Stomach (tissue), 19 donors: ENCODE measurements at places on chromosomes 7 and 10.

DNA sequence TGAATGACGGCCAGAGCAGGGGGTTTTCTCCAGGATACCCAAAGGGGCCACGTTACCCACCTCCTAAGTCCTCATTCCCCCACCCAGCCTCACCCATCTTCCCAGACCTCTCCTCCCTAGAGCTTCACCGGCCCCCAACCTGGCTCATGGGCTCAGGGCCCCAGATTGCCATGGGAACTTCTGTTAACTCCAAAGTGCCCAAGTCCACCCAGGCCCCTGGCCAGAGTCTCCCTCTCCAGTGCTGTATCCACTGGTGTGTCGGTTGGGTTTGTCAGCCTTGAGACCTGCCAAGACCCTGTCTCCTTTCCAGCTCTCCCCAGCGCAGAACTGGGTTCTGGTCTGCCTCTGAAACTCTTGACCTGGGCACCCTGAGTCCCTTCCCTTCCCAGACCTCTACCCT lies 37.1 kb upstream of the ZMIZ2 start:
- no peak for DNase-seq

- no peak for DNase-seq
Measured at GRCh38 chr10:52442576-52442975, 128.5 kb downstream of the DKK1 start.

DNA sequence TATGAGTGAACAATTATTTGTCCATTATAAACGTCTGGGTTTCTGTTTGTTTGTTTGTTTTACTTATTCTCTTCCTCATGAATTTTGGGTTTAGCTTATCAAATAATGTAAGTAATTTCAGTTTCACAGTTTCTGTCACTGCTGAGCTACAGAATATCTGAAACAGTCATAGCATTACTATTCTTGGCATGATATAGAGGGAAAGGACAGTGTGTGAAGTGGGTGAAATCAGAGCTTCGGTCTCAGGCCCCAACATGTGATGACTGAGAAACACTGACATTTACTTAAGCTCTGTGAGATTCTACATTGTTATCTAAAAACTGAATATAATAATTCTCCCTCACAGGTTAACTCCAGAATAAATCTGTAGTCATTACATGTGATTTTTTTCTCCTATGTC lies 8.8 kb upstream of the OR6V1 start:
- DNase-seq: no peak

DNA sequence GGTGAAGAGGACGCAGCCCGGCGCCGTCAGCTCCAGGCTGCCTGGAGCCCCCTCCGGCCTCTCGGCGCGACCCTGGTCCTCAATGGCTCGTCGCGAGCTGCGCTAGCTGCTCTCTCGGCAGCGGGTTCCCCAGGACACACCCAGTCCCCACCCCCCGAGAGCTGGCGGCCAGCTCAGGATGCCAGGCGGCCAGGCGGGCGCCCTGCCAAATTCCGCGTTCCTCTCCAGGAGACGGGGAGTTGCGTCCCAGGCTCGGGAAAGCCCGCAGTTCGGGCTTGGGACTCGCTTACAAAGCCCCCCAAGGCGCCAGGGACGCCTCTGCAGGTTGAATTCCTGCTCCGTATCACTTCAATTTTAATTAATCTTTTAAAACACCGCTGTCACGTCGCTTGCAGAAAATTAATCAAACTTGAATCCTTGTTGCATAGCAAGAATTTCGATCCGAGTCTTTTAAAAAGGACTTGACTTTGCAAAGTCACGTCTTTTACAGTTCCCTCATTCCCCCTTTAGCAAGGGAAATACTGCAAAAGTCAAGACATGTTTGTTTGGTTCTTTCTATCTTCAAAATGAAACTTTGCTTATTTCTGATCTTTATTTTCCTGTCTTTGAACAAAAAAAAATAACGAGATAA lies 28.2 kb downstream of the SKIDA1 start:
- DNase-seq: peak; percentile 94

DNA sequence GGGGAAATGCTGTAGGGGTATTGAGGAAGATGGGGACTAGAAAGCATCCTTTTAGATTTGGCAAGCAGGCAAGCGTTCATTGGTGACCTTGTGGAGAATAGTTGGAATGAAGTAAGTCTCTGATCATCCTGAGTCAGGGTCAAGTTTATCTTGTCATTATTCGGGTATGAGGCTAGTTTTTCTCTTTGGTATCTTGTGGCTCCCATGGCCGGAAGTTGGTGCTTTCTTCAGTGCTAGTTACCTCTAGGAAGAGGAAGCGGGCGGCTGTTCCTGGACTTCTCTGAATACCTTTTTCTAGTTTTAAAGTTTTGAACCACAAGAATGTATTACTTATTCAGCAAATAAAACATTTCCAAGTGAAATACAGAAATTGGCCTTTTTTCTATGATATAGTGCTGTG lies 9.2 kb downstream of the CREM start:
- peak; percentile 35 for DNase-seq

DNA sequence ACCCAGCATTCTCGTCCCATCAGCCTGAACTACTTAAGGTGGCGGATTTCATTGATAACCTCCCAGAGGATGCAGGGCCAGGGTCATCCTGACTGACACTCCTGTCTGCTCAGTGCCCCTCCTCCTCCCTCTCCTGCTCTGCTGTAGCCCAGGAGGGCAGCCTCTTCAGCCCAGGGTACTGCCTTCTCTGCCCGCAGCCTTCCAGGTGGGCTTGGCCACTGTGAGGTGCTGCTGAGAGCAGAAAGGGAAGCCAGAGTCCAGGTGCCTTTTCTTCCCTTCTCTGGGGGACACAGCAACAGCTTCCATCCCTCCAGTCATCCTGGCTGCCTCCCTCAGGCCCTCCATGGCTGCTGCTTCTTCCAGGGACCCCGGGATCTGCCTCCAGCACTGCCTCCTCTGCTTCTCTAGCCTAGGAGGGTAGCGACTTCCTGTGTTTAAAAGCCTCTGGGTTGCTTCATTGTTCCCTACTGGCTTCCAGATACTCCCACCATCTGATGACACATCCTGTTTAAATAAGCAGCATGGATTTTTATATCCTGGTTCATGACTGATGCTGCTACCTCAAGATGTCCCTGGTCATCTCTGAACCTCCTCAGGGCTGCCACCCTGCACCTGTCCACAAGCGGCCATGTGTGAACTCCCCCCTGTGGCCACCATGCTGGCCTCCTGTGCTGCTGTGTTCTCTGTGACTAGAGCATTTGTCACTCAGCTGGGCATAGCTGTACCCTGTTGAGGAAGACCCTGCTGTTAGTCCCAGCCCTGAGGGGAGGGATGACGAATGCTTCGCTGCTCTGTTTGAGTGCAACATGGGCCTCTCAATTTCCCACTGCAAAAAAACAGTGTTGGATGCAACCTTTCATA lies 55.8 kb downstream of the AKR1C4 start:
- DNase-seq: no peak
